ENCODE measurements at places on chromosomes 13 and 19.

GRCh38 chr13:43126420-43126819 lies 103.0 kb downstream of the DNAJC15 start:
- DNase-seq = no peak

DNA sequence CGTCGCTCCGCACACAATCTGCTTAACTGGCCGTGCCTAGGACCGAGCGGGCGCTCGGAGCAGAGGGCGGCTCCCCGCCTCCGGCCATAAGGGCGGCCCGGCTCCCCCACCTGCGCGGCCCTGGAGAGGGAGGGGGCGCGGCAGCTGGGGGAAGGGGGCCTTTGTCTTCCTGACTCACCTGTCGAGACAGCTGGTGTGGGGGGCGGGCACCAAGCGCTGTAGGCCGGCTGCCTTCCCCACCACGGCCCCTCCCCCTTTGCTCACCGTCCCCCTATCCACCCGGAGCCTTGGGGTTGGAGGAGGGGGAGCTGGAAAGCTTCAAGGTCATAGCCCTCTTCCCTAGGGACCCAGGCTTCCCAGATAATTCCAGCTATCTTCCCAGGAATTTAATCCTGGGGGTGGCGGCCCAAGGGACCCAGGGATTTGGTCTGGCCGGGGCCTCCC lies 1.2 kb downstream of the VASP start:
- DNase-seq = peak; percentile 52

DNA sequence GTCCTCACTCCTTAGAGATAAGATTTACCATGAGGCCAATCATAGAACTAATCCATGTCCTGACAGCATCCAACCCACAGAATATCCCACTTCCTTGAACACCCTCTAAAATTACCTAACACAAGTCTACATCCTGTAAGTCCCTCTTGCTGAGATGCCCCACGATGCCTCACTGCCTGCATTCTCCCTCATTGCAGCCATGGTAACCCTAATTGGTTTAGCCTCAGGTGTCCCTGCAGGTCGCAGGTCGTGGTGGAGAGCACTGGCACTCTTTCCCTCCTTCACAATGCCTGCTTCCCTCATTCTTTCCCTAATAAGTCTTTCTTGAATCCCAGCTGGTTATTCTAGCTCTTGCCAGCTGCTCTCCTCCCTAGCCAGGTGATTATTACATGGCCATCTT lies 35.3 kb upstream of the MYO16 start:
- no peak for DNase-seq

- DNase-seq = no peak
These were observed 7.3 kb upstream of the CCNE1 start for GRCh38 chr19:29804493-29804892.

DNA sequence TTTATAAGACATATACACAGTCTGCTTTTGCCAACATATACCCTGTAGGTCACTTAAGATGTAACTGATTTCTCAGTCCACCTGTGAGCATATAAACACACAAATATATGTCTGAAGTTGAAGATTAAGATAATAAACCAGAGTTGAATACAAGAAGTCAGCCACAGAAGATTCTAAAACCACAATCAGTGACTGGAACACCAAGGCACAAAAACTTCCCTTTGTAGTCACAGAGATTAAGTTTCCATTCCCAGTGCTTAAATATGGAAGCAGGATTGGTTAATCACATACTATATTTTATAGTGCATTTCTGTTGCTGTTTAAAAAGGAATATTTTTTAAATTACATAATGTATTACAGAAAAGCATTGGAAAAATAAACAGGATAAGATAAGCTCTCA lies 39.9 kb downstream of the MTMR6 start:
- DNase-seq = no peak
